ENCODE measurements at places on chromosomes 2 and 18.

DNA sequence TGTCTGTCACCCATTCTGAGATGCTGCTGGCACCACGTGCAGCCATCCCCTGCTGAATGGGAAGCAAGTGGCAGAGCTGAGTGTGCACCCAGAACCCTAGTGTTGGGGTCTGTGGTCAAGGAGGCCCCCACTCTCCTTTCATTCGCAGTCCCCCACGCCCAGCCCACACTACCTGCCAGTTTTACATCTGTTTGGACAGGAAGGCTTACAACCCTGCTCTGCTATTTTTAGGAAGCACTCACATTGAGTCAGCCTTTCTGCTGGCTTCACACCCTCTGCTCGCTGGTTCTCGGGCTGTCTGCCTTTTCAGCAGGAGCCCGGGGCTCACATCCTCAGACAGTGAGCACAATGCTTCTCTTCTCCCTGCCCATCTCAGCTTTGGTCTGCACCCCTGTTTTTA, 10.7 kb upstream of the ADCY3 start:
- DNase-seq, result no peak

DNA sequence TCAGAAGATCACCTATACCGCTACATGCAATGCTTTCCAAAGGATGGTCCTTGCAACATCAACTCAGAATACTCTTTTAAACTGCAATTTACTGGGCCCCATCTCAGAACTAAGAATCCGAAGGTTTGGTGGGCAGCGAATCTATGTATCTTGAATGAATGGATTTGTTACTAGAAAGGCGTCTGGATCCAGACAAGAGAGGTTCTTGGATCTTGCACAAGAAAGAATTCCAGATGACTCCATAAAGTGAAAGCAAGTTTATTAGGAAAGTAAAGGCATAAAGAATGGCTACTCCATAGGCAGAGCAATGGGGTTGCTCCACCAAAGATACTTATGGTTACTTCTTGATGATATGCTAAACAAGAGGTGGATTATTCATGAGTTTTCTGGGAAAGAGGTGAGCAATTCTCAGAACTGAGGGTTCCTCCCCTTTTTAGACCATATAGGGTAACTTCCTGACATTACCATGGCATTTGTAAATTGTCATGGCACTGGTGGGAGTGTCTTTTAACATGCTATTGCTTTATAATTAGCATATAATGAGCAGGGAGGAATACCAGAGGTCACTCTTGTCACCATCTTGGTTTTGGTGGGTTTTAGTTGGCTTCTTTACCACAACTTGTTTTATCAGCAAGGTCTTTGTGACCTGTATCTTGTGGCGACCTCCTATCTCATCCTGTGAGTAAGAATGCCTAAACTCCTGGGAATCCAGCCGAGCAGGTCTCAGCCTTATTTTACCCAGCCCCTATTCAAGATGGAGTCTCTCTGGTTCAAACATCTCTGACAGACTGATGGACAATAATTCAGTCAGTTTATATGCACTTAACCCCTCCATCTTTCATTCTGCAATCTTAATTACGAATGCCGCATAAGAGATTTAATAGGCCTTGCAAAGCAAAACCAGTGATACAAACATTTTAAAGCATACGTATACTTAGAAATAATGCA, 7.5 kb upstream of the RMDN2 start:
- DNase-seq, result no peak

- no peak for DNase-seq
These were observed 733.6 kb upstream of the ZEB2 start for GRCh38 chr2:145253492-145253891.

GRCh38 chr2:53826030-53826410, 33.7 kb downstream of the GPR75 start:
- no peak for DNase-seq

DNA sequence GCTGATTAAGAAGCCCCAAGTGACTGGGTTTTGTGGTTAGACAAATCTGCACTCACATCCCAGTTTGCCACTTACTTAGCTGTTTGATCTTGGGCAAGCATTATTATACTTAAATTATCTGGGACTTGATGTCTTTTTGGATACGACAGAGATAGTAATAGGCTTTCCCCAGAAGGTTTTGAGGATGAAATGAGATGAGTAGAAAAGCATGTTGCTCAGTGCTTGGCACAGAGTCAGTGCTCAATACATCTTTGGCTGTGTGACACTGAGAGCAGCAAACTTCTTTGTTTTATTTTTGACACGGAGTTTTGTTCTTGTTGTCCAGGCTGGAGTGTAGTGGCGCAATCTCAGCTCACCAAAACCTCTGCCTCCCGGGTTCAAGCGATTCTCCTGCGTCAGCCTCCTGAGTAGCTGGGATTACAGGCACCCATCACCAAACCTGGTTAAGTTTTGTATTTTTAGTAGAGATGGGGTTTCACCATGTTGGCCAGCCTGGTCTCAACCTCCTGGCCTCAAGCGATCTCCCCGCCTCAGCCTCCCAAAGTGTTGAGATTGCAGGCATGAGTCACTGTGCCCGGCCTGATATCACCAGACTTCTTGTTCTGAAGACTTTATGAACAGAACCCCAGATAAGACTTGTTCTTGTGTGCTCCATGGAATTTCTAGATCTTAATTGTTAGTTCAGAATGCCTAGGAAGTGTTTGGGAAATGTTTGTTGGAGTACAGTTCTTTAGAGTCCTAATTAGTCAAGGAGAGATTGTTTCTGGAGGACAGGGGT, 521.2 kb downstream of the SLC4A3 start:
- DNase-seq, result no peak

DNA sequence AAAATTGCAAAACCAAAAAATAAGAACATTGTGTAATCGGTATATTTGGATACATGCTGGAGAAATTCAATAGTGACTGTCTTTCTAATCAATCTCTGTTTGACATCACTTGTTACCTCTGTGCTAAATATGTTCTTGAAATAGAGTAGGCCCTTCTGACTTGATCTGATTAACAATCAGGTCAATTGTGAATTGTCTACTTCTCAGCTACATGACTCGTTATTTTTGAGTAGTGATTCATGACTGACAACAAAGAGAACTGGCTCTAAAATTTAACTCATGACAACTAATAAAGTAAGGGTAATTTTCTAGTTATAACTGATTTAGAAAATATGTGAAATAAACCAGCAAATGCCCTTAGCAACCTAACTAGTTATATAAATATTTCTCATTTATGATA, 312.1 kb downstream of the TMX3 start:
- DNase-seq, result no peak

DNA sequence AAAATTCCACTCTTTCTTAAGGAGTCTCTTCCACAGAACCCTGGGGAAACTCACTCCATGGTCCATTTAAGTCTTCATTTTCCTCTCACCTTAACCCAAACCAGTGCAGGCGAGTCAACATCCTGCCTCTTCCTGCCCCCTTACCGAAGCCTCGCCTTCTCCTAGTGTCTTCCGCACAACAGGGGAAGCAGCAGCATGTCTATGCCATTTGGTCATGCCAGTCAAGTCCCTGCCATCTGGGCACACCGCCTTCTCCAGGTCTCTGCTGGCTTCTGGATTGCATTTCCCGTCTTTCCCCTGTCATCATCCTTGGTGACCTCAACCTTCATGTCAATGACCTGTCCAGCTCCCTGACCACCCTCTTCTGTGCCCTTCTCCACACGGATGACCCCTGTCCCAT, 77.3 kb upstream of the FZD7 start:
- DNase-seq, result no peak

GRCh38 chr2:140600116-140600515, 1530.7 kb downstream of the LRP1B start:
- DNase-seq, result no peak

DNA sequence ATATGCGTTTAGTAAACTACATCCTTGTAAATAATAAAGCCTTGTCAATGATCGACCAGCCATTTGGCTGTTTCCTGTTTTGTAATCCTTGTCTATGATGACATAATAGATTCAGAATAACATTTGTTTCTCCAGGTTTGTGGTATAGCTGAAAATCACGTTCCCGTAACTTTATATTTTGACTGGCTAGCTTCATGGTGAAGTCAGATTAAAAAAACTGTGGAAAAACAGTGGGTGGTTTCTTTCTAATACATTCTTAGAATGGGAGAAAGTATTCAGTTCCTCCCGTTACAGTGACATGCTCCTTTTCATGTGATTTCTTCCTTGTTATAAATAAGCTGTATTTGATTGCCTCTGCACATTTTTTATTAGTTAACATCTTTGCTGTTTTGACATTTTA, 366.9 kb downstream of the NYAP2 start:
- DNase-seq, result no peak

DNA sequence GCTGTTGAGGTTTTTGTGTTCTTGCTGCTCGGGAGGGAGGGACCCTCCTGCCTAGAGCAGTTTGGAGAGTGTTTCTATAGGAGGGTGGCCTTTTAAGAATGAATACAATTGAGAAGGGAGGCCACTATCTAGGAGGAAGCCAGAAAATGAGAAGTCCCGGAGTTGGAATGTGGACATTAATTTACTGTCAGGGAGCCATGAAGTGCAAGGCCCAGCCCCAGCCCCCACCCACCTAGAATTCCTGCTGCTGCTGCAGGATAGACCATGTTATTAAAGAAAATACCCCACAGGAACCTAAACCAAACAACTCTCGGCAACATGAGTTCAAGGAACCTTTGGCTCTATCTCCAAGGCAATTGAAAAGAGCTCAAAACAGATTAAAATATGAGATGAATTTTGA, 46.0 kb downstream of the ZBTB7C start:
- no peak for DNase-seq

DNA sequence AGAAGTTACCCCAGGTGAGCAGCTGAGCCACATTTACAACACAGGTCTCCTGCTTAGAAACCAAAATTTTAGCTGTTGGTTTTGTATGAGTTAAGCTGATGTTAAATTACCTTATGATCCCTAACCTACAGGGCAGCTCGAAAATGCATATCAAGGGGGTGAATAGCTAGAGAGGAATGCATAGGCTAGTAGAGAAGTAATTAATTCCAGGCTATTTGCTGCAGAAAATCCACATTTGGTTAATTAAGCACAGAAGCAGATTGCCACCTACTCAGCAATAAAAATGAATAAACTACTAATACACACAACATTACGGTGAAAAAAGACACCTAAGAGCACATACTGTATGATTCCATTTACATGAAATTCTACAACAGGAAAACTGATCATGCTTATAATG, 91.4 kb downstream of the OSBPL1A start:
- DNase-seq, result no peak

- DNase-seq, result no peak
These were observed 144.9 kb upstream of the ID2 start for GRCh38 chr2:8536686-8537561.

DNA sequence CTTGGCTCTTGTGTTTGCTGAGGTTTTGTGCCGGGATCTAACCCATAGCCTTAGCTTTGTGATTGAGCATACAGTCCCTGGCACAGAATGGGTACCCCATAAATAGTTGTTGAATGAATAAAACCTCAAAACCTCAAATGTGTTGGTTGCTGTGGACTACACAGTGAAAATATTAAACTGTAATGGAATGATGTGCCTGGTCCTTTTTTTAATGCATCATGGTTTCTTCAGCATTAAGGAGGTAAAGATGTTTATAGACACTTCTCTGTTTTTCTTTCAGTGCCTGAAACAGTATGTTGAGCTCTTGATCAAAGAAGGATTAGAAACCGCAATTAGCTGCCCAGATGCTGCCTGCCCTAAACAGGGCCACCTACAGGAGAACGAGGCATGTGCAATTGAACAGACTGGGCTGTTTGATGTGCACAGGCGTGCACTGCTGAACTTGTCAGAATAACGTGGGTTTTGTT, 97.0 kb downstream of the RNF144A start:
- peak; percentile 55 for DNase-seq

- DNase-seq, result no peak
These were observed 54.7 kb upstream of the ID2 start for GRCh38 chr2:8627019-8627691.

DNA sequence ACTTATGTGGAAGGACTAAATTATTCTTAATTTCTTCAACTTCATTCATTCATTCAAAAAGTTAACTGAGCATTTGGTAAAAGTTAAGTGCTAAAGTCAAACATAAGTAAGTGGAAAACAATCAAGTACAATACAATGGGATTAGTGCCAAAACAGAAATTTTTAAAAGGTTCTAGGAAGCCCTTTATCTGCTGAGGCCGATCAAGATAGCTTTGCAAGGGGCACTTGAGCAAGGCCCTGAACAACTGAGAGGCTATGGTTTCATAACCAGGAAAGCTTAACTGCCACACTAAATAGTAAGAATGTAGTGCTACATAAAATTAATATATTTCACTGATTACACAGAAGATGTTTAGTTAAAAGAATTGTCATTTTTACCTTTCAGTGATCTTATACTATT, 76.5 kb downstream of the NOL10 start:
- DNase-seq, result no peak

DNA sequence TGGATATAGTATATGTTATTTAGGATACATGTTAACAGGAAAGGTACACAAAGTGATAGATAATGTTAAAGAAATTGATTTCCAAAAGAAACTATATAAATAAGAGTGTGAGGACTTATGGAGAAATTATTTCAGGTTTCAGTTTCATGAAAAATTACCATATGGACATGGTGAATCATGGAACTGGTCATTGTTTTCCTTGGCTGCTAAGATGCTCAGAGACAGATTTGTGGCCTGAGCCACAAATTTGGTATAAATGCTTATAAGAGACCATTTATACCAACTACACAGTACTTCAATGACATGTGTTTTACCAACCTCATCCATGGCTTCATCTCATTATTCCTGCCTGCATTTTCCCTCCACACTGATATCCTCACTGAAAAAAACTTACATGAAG, 188.1 kb downstream of the FMNL2 start:
- DNase-seq, result no peak

DNA sequence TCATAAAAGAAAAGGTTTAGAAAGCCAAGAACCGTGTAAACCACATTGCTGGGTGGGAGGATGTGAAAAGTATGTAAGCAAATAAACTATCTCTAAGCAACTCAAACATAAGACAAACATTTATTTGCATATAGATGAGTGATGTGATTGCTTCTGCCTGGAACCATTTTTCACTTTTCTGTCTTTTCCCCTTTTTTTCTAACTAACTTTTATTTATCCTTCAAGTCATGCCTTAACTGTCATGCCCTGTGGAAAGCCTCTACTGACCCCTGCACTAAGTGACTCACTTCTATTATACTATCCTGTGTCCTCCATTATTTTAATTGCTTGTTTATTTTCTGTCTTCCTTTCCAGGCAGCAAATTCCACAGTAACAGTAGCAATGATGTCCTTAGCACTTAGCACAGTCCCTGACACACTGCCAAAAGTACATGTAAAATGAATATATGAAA, 87.5 kb upstream of the CTAGE1 start:
- no peak for DNase-seq

GRCh38 chr2:238422285-238422684, 4.4 kb upstream of the ASB1 start:
- no peak for DNase-seq

DNA sequence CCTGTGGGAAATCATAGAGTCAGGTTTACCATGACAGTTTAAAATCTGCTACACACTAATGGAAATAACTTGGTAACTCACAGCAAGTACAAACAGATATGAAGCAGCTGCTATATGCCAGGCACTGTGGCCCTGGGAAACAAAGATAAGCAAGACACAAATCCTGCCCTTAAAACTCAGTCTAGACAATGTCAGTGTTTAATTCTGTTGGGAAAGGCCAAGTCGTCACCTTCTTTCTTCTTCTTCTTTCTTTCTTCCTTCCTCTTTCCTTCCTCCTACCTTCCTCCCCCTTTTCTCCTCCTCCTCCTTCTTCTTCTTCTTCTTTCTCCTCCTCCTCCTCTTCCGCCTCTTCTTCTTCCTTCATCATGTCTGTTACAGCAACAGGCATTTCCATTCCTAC, 26.8 kb downstream of the PLEK start:
- DNase-seq, result no peak

GRCh38 chr2:3517948-3518495, 1.3 kb downstream of the ADI1 start:
- DNase-seq, result no peak

- DNase-seq, result no peak
These were observed 141.1 kb upstream of the ALPP start for GRCh38 chr2:232237464-232237863.
